ENCODE measurements at places on chromosomes 11 and 22.
A peak's percentile ranks its signal among the peaks of the same experiment; 100 is the strongest.

GRCh38 chr22:45318558-45319323 is 9.0 kb downstream of the FAM118A start:
- no peak for DNase-seq

DNA sequence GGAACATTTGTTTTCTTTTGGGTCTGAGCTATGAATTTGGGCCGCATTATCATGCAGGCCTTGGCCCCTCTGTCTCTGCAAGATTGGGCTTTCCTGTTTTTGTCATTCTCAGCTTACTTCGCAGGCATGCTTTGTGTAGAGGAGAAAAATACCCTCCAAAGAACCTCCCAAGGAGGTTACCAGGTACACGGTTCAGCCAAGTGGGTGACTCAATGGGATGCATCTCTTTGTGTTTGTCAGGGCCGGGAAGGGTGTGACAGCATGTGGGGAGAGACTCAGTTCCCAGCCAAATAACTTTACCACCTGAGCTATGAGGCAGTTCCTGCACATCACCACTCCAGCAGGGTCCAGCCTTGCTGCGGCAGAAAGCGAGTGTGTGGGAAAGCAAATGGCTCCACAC is 47.8 kb upstream of the CLDN5 start:
- no peak for DNase-seq

DNA sequence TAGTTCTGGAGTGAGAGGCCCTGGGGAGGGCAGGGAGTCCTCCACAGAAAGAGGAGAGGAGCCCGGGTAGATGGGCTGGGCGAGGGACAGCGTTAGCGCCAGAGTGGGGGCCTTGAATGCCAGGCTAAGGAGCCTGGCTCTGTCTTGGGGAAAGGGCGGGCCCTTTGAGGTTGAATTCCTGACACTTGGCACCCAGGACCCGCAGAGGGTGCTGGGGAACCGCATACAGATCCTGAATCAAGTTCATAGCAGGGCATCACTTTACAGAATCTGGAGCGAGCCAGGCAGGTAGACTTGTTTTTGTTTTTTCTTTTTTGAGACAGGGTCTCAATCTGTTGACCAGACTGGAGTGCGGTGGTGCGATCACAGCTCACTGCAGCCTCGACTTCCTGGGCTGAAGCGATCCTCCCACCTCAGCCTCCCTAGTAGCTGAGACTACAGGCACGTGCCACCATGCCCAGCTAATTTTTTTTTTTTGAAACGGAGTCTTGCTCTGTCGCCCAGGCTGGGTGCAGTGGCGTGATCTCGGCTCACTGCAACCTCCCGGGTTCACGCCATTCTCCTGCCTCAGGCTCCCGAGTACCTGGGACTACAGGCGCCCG is 6.1 kb downstream of the CARNS1 start:
- no peak for DNase-seq

DNA sequence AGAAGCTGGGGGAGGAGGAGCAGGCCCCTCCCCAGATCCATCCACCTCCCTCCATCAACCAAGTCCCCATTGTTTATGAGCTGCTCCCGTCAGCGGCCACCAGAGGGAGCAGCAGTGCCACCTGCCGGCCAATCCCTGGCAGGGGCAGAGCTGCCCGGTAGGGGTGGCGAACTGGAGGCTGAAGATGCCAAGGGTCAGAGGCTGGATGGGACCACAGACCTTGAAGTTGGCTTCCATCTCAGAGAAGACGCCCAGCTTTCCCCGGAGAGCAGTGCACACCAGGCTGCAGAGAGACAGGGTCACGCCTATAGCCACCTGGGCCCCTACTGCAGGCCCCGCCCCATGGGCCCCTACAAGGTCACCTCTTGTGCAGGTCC is 3.6 kb downstream of the FIBP start:
- peak; percentile 69 for DNase-seq

DNA sequence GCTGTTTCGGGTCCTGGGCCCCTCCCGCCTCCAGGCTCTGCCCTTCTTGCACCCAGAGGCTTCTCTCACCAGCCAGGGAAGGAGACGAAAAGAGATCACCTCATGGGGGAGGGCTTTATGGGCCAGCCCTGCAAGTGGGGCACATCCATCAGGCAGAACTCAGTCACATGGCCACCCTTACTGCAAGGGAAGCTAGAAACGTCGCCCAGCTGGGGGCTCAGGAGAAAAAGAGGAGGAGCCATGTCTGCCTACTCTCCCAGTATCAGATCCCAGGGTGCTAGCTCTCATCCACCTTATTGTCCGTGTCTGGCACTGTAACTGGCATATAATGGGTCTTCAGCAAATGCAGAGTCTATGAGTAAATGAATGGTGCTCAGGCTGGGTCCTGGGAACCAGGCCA is 24.2 kb downstream of the MFNG start:
- peak; percentile 42 for DNase-seq
